CD4-positive, CD25-positive, alpha-beta regulatory T cell (primary cell): ENCODE measurements at places on chromosomes 5 and 9. TPM values are rescaled to one million over a fixed set of nuclear protein-coding genes. Genes with fewer than 3 reads are reported as not detected.

Gene CCNJL
- polyA plus RNA-seq: not detected

Gene FGFR4
- not detected for polyA plus RNA-seq

Gene LCN1
- polyA plus RNA-seq: not detected

Gene ADAMTS13
- 0.10 TPM for polyA plus RNA-seq

Gene PCDHA11
- polyA plus RNA-seq: not detected

Gene PELO
- 5.0 TPM for polyA plus RNA-seq

Gene NUTM2G
- not detected for polyA plus RNA-seq

Gene ZNF618
- polyA plus RNA-seq: not detected

Gene IFNA13
- not detected for polyA plus RNA-seq

Gene NEURL1B
- not detected for polyA plus RNA-seq

Gene C9orf85
- polyA plus RNA-seq: 14.7 TPM

Gene GPR150
- 0.69 TPM for polyA plus RNA-seq

Gene SMU1
- 27.9 TPM for polyA plus RNA-seq
